ENCODE measurements at places on chromosomes 16 and 17.
A peak's percentile ranks its signal among the peaks of the same experiment; 100 is the strongest.

DNA sequence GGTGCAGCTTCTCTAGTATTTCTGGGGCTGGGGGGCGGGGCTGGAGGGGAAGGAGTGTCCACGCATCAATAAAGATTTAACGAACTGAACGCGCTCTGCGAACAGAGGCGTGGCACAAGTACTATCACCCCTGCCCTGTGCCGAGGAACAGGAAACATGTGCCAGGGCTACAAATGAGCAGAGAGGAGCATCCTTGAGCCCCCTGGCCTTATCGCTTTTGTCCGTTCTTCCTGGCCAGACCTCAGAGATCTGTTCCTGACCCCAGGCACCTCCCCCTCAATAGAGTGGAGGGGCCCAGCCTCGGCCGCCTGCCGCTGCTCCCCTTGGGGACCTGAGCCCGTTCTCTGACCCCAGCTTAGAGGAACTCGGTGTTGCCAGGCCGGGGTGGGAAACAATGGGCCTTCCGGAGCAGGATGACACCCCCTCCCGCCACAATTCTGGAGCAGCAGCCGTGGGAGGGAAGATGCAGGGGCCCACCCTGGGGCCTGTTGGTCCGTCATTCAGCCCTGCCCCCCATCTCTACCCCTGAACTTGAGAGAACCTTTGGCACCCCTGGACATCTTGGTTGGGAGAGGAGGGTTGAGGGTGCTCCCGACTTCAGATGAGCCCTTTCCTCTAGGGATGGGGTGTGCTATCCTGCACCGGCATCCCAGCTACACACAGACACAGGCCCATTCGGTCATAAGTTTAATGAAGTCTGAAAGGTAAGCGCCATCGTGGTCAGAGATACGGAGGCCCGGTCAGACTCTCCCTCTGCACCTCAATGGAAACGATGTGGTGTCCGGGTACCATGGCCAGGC is 1.1 kb downstream of the NAA38 start:
- DNase-seq = peak; percentile 59

DNA sequence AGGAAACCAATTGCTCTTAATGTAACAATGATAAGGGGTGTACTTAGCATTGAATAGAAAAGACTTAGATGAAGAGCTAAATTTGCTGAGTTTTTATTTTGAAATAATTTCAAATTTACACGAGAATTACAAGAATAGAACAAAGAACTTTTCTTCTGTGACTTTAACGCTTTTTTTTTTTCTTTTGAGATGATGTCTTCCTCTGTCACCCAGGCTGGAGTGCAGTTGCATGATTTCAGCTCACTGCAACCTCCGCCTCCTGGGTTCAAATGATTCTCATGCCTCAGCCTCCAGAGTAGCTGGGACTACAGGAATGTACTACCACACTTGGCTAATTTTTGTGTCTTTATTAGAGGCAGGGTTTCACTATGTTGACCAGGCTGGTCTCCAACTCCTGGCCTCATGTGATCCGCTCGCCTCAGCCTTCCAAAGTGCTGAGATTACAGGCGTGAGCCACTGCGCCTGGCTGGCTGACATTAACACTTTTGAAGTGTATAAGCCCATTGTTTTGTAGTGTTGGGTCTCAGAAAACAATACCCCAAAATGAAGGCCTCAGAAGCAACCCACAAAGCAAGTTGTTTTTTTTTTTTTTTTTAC is 2.1 kb downstream of the TEN1 start:
- no peak for DNase-seq

- no peak for DNase-seq
These were observed 38.8 kb upstream of the ENPP7 start for GRCh38 chr17:79691931-79692330.

- no peak for DNase-seq
These were observed 133.7 kb downstream of the USP31 start for GRCh38 chr16:23015580-23015979.

- no peak for DNase-seq
These were observed 12.4 kb upstream of the IL4R start for GRCh38 chr16:27301236-27301861.

DNA sequence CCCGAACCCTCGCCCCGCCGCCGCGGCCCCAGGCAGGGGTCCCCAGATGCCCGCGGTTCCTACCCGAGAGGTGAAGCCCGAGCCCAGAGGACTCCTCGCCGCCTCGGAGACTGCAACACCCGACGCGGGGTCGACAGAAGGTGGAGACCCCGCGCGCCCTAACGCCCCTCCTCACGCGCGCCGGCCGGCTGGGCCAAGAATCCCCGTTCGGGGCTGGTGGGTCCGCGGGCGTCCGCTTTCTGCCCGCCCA is 515 bp downstream of the SUMO2 start:
- no peak for DNase-seq

- DNase-seq = no peak
These were observed 55.4 kb downstream of the TMEM186 start for GRCh38 chr16:8742068-8742467.

DNA sequence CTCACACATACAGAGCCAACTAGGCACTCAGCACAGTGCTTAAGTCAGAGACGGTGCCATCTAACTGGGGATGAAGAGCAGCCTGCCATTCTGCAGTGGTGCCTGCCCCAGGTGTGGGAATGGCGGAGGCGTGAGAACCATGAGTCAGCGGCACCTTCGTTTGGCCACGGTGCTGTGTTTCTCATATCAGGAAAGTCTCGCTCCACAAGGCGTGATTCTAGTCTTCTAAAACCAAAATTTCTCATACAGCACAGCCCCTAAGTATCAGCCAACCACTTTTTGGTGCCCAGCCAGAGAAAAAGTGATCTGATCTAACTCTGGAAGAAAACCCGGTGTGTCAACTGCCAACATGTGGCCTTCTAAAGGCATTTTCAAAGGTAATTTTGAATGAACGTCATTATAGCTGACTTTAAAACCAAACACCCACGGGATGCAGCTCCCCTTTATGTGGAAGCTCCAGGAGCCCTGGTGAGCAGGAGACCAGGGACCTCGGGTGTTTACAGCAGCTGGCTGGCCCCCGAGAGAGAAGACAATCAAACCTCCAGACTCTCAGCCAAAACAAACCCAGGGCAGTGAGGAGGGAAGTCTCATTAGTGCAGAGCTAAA is 54.6 kb downstream of the ABCC12 start:
- DNase-seq = no peak

GRCh38 chr16:12439399-12440227 is 364.1 kb downstream of the CPPED1 start:
- DNase-seq = no peak

DNA sequence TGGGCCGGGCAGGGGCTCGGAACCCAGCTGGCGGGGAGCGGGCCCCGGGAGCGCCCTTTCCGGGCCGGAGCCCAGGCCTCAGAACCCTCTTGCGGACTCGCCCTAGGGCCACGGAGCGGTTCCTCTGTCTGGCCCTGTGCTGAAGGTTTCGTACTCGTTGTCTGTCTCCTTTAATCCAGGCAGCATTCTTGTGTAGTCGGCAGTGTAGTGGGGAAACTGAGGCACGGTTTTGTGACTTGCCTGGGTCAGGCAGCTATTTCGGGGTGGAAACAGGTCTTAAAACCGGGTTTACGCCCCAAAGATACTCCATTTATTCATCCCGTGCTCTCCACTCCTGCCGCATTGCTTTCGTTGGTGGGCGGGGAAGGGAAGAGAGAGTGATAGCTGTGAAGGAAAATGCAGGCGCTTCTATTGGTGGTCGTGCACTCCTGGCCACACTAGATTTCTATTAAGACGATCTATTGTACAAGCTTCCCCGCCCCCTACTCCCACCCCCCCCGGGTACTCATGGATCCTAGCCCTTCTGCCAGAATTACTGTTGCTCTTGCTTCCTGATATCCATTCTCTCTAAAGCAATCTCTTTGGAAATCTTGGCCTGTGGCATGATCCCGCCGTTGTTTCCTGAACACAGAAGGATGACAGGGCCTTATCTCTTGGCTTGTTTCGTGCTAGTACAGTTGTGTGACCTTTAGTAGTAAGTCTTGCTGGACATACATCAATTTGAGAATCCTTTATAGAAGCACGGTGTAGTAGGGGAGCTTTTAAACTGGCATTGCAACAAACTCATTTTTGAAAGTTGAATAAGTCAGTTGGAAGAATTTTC is 751 bp downstream of the DCAF7 start:
- peak; percentile 50 for DNase-seq

DNA sequence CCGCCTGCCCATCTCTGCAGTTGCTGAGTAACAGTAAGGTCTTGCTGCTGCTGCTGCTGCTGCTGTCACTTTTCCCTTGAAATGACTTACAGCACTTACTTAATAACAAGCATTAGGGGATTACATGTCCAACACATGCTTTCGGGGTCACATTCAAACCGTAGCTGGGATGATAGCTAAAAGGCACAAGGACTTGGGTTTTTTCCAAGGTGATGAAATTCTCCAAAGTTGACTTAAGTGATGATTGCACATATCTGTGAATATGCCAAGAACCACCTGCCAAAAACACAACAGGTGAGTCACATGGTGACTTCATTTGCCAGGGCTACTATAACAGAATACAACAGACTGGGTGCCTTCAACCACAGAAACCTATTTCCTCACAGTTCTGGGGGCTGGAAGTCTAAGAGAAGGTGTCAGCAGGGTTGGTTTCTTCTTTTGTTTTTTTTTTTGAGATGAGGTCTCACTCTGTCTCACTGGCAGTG is 121.9 kb upstream of the TNRC6C start:
- peak; percentile 44 for DNase-seq

DNA sequence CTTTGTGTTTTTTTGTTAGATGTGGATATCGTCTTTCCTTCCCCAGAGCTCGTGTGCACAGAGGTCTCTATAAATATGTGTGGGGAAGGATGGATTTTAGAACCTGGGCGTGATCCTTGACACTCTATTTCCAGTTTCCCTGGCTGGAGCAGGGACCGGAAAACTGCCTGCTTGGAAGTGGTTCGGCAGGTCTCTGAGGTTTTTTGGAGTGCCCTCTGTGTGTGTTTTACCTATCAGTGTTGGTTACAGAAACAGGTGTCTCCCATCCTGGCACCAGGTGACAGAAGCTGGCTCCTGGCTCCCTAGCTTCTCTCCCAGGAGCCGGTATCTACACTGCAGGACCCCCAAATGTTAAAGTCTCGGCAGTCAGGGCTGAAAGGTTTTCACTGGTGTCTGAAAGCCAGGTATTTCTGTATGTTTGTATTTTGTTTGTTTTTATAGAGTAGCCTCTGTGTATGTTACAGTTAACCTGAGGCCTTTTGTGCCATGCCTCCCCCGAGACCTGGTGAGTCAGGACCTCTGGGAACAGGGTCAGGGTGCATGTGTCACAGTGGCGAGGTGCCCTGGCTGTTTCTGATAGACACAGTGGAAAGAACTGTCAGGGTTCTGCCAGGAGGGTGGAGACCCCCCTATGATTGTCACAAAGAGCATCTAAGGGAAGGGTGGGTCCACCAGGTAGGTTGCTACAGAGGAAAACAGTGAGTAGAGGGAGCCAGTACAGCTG is 31.3 kb downstream of the ZC3H18 start:
- no peak for DNase-seq

DNA sequence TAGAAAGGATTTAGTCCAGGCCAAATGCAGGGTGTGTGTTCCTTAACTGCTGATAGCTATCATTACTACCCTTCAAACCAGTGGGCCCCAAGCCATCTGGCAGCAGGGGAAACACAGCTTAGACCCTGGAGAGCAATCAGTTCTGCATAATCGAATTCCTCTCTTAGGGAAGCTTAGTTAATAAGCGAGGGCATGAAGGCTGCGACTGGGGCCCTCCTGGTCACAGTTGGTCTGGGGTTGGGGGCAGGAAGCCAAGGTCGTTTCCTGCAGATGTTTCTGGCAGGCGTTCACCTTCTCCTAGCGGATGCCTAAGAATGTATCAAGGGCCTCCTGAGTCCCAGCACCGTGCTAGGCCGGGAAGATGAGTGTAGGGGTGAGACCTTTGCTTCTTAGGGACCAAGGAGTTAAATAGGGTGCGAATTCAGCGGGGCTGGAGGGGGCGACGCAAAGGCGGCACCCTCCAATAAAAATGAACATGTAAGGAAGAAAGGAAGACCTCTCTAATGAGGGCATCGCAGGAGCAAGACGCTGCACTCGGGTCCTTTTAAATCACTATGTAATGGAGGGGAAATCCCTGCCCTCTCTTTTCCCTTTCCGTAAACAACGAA is 16.5 kb upstream of the EEF2K start:
- DNase-seq = peak; percentile 35

- peak; percentile 53 for DNase-seq
These were observed at the start of gene OR1F1 for GRCh38 chr16:3187798-3188674. TSS of gene OR1F1 (plus strand) at chr16:3188204.

DNA sequence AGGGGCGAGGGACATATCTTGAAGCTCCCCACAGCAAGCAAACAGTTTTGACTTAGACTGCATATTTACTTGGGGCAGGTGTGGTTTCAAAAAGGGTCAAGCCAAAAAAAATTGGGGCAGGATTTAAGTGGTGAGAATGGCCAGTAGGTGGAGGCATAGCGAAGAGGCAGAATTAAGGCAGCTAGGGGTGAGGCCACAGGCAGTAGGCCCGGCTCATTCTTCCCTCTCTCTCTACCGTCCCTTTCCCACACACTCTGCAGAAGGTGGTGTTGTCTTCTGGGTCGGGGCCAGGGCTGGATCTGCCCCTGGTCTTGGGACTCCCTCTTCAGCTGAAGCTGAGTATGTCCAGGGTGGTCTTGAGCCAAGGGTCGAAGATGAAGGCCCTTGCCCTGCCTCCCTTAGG is 2.6 kb downstream of the SHBG start:
- DNase-seq = peak; percentile 75

DNA sequence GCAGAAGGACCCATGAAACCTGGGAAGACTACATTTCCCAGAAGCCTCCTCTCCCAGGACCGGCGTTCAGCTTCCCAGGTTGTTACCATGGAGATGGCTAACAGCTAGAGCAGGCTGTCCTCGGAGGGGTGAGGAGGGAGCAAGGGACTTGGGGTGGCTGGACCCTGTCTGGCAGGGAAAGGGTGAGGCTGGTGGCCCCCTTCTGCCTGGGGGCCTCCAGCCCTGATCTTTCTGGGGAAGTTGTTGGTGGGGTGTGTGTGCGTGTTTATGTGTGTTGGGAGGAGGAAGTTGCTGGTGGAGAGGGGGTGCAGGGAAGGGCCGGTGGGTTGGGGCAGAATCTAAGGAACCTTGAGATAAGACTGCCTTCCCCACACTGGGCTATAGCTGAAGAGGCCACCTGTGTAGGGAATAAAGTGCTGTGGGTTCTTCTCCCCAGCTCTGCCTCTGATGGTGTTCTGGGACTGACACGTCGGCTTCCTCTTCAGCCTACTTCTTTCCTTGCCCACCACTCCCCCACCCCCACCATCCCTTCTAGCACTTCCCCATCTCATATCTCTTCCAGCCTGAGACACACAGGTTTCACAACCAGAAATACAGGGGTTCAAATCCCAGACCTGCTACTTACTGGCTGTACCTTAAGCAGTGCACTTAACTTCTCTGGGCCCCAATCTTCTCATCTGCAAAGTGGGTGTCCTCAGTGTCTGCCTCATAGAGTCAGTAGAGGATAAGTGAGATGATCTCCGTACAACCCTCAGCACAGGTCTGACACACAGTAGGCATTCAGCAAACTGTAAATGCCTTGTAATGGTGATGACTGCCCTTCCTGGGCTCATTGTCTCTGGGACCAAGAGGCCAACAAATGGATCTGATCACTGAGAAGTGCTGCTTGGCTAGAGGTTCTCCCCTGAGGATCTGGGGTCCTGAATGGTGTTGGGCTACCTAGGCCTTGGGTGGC is at the start of gene DRC7:
TSS of gene DRC7 (plus strand) at position 82 of the 955 bp plus-strand sequence. CDS start 3,144 bp downstream, outside the sequence.
- peak; percentile 69 for DNase-seq

DNA sequence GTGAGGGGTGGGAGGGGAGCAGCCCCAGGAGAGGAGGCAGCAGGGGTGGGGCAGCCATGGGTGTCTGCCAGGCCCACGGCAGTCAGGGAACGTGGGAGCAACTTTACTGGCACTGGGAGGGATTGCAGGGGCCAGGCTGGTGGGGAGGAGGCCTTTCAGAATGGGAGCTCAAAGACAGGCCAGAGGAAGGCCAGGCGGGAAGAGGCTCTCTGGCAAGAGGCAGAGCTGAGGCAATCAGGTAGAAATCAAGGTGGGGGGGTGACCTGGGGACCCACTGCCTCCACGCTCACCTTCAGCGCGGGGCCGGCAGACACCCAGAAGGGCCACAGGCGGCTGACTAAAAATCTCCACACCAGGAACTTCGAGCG is 11.9 kb upstream of the GSE1 start:
- DNase-seq = no peak
